Stimulated activated CD4-positive, alpha-beta T cell treated with anti-CD3 and anti-CD28 coated beads, Interleukin-4, amount 100 ng/mL, for 24 hours (primary cell): ENCODE measurements at places on chromosomes 5 and 9.

DNA sequence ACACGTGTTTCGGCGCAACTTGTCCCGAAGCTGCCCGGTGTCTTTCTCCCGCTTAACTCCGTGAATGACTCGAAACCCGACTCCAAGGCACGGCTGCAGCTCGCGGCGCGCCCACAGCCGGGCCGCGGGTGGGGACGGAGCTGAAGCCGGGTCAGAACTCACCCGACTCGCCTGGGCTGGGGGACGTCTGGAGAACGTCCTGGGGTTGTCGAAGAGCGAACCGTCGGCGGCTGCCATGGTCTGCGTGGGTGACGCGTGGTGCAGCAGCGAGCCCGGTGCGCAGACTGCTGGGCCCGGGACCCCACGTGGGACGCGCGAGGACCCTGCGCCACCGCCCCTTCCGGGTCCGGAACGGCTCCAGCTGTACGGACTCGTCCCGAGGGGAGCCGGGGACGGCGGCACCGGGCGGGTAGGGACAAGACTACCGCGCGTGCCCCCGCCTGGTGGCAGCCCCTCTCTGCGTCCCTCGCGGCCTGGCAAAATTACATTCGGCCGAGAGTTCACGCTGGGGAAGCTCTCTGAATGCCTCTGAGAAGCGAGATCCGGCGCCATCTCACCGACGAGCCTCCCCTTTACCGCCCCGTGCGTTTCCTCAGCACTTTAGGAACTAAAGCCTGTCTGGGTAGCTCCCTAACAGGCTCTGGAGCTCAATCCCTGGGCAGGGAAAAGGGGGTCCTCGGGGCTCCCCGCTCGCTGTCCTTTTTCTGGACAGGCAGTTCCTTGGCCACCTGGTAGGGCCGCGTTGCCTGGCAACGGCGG is at the start of gene DDX31:
DDX31 (minus strand) TSS at position 286 of the 759 bp plus-strand sequence; CDS start at position 237, 49 bp downstream.
- DNase-seq, result peak; percentile 88

GRCh38 chr5:62457071-62457470 is 44.5 kb downstream of the IPO11 start:
- no peak for DNase-seq

- no peak for DNase-seq
These were observed 79.0 kb downstream of the DAP start for GRCh38 chr5:10681731-10682679.

GRCh38 chr9:91085517-91086291 is 276.0 kb downstream of the AUH start:
- DNase-seq, result no peak

GRCh38 chr5:36264202-36264760 is 22.6 kb upstream of the NADK2 start:
- no peak for DNase-seq

DNA sequence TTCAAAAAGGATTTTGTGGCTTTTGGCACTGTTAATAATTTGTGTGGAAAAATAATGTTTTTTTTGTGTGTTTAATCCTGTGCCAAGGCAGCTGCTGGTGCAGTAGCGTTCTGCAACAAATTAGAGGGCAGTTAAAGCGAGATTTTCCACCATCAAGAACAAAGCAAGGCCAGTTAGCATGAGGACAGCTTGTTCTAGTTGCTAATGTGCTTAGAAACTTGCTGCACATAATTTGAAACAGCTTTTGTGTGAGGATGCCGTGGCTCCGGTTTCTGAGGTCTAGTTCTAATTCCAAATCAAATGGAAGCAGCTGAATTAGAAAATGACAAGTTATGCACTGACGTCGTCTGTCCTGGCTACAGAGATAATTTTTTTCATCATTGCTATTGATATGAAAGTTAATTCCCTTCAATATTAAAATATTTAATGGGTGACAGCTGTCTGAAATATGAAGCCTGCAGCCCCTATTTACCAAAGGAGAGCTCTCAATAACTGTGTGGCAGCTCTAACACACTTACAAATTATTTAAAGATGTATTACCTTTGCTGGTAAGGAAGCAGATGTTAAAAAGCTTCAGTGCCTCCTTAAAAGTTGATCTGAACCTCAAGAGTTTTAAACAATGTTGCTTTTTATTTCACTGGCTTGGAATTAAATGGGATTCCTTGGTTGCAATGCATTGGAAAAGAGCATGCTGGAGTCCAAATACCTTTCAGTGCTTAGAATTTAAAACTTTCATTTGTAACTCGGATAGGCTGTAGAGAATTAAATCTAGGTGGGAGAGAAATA is 128.6 kb downstream of the SPATA31D1 start:
- DNase-seq, result no peak

DNA sequence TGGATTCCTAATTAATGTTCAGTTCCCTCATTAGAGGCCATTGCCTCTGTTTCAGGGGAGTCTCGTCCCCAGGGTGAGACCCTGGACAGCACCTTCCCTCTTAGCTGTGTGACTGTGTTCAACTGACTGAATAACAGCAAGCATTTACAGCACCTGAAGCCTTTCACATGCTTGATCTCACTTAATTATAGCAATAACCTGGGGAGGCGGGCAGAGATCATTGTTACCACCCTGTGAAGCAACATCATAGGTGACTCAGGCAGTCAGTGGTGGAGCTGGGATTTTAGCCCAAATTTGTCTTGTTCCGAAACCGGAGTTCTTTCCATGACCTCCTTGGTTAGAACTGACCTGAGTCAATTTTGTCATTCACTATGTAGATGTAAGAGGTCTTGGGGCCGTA is 105.2 kb upstream of the RAD23B start:
- no peak for DNase-seq

- no peak for DNase-seq
These were observed 86.9 kb upstream of the ERCC6L2 start for GRCh38 chr9:95788521-95788991.

GRCh38 chr5:31726952-31727351 is 88.0 kb downstream of the PDZD2 start:
- DNase-seq, result no peak

- DNase-seq, result no peak
These were observed 214.2 kb downstream of the TMEM232 start for GRCh38 chr5:110512266-110512665.

- DNase-seq, result no peak
These were observed 145.1 kb upstream of the ACTBL2 start for GRCh38 chr5:57627661-57628060.

- DNase-seq, result no peak
These were observed 55.7 kb upstream of the MAP3K1 start for GRCh38 chr5:56759521-56760216.

DNA sequence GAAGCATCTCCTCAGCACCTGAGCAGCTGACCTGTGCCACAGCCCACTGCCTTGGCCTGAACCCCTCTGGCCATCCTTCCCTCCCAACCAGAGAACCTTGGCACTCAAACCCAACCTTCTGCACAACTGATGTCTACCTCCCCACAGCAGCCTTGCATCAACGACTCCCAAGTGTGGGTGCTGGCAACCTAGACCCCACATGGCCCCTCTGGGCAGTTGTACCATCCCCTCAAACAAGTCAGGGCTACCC is 10.3 kb downstream of the SEPTIN8 start:
- no peak for DNase-seq

DNA sequence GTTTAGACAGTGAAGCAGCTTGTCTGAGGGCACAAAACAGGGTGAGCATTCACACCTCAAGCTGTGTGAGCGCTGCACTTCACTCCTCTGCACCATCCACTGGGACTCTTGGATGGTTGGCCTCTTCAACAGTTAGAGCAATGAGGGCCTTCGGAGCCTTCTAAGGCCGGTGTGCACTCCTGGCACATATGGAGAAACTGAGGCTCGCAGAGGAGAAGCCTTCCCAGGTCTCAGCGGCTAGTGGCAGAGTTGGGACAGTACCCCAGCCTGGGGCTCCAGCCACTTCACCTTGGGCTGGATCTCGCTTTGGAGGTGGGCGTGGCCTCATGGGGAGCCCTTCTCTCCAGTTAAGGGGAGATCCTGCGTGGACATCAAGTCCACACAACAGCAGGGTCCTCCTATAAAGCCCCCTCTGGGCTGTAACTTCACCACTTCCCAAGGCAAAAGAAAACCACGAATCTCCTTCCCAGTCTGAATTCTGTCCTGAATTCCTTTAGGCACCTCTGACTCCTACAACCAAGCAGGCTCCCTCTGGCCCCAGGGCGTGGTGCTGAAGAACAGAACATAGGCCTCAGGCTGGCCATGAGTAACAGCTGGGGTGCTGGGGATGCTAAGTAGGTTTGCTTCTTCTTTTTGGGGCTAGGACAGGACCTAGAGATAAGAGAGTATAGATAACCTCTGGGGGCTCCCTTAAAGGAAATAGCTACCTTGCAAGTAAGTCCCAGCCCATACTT is 30.5 kb upstream of the CSF1R start:
- DNase-seq, result no peak

- no peak for DNase-seq
These were observed 51.5 kb upstream of the RNU6ATAC start for GRCh38 chr9:134215699-134216448.

GRCh38 chr9:131273856-131274673 is 2.2 kb downstream of the FAM78A start:
- DNase-seq, result no peak

DNA sequence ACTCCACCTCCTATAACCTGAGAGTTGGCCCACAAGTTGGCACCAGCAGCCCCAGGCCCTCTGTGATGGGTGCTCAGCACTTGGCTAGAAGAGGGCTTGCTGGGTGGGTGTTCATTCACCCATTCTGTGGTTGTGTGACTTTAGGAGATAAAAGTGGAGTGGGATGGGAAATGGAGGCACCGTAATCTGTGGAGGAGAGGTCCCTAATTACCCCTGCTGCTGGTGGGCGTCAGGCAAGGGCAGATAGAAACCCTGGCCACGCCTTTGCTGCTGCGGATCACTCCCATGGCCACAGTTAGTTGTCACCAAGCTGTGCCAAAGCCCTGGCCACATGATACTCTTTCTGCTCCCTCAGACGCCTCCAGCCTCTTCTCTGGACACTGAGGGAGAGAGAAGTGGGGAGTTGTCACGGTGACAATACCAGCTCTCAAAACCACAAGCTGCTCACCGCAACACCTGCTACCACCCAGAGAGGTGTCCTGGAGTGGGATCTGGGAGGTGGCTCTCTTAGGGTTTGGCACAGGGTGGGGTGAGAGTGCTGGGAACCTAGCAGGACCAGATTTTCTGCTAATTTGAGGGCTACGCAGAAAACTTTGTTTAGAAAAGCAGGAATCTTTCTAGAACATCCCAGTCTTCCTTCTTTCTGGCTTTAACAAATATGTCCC is 12.0 kb upstream of the NEUROG1 start:
- no peak for DNase-seq

DNA sequence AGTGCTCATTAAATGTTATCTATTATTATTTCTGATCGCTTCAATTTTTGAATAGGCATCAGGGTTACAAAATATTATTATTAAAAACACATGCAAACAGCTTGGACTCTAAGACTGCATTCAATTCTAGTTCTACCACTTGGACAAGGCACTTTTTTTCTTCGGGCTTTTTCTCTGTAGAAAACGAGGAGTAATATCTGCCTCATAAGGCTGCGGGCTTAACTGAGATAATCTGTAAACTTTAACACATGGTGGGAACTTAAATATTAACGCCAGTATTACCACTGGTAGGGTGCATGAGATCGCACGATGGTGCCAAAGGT is 511 bp upstream of the SPDL1 start:
- no peak for DNase-seq

DNA sequence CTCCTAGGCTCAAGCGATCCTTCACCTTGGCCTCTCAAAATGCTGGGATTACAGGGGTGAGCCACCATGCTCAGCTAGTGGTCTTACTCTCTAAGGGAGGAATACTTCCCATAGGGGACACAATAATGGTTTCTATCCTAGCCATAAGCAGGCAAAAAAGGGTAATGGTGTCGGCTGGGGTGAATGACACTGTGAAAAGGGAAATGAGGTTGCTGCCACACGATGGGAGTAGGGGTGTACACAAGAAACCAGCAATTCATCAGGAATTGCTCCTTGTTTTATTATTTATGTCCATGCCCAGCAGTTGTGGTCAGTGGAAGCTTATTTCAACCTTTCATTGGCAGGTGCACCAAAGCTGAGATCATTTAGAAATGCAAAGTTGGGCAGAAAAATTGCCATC is 70.3 kb upstream of the ZFR start:
- DNase-seq, result no peak

GRCh38 chr9:135887021-135887507 is 20.3 kb downstream of the CAMSAP1 start:
- no peak for DNase-seq

DNA sequence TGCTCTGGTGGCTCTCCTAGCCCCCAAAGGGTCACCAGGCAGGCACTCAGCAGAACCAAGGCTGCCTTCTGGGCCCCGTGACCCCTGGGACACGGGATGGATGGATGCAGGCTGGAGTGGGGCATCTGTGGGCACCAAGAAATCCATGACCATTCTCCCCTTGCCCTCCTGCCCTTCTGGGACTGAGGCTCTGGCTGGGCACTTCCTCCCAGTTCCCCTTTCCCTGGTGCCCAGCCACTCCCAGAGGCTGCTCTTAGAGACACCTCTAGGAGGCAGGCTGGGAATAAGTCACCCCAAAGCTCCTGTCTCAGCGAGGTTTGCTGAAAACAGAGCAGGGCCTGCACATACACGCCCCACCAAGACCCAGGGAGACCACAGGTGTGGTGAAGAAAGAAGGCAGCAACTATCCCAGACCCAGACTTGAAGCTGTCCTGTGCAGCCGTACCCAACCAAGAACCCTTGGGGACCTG is 943 bp downstream of the STING1 start:
- DNase-seq, result no peak

GRCh38 chr9:86639899-86640379 is 285.7 kb upstream of the TUT7 start:
- no peak for DNase-seq

DNA sequence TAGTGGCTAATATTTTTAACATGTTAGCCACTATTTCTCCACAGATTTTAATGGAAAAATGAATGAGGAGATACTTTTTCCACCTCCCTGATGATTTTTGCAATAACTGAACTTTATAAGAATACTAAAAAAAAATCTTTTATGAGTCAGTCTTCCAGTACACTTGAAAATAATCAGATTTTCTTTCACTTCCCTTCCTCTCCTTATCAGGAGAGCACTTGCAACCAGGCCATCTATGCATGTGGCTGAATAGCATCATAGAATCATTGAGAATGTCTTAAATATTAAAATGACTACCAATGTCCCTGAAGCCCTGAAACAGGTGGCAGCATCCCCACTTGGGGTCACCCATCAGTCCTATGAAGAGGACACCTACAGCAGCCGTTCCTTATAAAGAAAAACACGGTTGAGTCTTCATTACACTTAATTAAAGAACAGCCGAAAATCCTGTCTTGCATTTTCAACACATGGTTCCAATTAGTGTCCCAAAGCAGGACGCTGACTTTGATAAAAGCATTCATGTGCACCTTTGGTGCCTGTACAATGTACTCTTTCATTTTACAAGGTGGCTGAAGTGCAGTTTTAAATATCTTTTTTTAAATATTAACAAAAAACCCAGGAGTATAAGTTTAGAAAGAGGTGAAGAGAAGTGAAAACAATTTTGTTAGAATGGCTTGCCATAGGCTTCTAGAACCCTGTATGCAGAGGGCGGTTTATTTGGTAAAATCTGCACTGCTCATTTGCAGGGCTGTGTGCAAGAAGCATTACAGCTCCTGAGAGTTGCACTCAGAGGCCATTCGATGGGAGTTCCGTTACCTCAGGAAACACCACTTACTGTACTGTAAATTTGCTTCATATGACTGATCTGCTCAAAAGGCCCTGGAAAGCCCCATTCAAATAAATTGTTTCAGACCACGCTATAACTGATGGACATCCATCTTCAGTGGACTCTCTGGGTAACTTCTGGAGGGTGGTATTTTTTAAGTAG is 106.9 kb upstream of the VCAN start:
- no peak for DNase-seq

GRCh38 chr5:1525624-1526189 is 1.9 kb upstream of the LPCAT1 start:
- no peak for DNase-seq

GRCh38 chr9:97517331-97518089 is 16.0 kb downstream of the TMOD1 start:
- DNase-seq, result no peak
